ENCODE measurements at places on chromosomes 5 and 9.

DNA sequence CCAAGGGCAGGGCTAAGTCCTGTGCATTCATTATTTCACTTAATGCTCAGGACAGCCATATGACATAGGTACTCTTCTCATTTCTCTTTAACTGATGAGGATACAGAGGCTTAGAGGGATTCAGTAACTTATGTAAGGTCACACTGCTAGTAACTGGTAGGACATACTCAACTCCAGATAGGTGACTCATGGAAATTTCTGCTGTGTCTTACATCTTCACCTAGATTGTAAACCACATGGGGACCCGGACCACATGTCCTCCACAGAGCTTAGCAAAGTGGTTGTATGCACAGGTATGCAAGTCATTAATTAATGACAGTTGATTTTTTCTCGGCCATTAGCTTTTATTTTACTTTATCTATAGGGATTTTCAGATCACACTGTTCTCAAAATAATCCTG, 29.3 kb downstream of the SLC1A1 start:
- no peak for DNase-seq

DNA sequence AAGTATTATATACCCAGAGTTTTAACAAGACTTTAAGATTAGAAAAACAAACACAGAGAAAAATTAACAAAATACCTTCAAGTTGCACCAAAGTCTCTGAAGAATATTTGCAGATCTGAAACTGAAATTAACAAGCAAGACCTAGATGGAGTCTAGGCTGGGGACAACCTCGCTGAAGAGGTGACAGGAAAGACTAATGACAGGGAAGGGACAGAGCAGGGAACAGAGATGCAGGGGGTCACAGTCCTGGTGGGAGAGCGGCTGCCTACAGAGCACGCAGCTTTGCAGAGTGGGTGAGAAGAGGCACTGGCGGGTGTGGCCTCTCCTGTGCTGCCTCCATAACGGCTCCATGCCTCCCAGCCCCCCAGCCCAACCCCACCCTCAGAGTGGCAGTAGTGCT, 13.5 kb downstream of the RETREG1 start:
- DNase-seq = no peak

GRCh38 chr9:76181020-76181641, 213.1 kb downstream of the RFK start:
- peak; percentile 19 for DNase-seq

DNA sequence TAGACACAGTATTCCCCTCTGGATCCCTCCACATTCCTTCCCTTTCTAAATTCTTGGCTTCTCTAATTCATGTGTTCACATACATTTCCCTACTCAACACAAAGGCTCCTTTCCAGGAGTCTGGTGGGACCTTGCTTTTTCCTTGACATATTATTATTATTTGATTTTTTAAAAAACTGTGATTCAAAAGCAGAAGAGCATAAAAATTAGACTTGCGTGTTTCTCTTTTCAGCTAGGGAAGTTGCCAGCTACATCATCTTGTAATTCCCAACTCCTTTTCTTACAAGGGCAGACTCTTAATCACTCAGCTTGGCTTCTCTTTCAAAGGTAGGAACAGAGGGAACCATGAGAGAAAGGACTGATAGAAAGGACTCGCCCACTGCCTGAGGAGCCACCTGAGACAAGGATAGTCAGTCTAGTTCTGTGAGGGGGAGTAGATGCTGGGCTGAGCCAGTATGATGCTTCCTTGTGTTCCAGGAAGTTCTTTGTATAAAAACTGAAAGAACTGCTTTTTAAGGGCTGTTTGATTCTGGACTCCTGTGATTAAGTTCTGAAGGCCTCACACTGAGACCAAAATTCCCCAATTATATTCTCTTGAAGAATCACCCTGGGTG, 51.0 kb upstream of the DPYSL3 start:
- DNase-seq = no peak

DNA sequence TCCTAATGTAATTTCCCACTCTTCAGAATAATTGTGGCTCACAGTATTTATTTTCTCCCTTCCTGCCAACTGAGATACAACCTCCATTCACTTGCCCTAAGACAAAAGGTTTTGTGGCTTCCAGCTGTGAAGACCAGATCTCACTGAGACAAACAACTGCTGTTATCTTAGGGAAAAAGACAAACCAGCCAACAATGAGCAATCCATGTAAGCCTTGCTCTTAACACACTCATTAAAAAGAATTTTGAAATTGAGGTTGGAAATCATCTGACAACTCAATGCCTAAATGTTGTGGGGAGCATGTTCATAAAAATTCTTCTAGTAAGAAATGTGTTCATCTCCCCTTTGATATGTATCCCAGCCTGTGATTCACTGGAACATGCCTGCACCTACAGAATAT, 132.9 kb downstream of the ADAMTSL1 start:
- DNase-seq = no peak

DNA sequence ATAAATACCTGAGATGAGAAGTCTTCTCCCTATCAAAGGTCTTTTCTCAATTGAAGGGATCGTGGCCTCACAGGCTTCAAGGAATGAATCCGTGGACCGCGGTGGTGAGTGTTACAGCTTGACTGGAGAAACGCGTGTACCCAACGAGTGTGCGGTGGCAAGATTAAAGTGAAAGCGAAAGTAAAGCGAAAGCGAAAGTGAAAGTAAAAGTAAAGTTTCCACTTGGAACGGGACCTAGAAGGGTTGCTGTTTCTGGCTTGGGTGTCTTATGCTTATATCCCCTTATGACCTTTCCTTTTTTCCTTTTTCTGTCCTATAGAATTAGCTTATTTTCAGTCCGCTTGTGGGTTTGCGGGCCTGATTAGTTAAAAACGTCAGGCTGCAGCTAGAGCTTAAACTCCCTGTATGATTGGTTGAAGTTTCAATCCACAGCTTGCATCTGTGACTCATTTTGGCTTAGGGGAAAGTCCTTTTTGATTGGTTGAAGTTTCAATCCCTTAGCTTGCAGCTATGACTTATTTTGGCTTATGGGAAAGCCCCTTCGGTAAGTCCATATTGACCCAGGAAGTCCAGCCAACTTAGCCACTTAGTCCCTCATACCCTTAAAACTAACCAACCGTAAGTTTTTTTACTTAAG, 924.3 kb upstream of the CDH10 start:
- DNase-seq = no peak

- DNase-seq = peak; percentile 10
Observed at GRCh38 chr5:112779531-112779930, 41.8 kb downstream of the APC start.

GRCh38 chr5:89458332-89458656, 575.3 kb upstream of the MEF2C start:
- no peak for DNase-seq

DNA sequence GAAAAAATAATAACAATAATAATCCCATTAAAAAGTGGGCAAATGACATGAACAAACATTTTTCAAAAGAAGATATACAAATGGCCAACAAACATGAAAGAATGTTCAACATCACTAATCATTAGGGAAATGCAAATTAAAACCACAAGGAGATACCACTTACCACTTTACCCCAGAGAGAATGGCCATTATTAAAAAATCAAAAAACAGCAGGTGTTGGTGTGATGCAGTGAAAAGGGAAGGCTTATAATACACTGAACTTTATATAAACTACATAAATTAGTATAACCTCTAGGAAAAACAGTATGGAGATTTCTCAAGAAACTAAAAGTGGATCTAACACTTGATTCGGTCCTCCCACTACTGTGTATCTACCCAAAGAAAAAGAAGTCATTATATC, 81.9 kb downstream of the DROSHA start:
- DNase-seq = no peak

- no peak for DNase-seq
Observed at GRCh38 chr5:116719106-116719505, 144.5 kb upstream of the SEMA6A start.

DNA sequence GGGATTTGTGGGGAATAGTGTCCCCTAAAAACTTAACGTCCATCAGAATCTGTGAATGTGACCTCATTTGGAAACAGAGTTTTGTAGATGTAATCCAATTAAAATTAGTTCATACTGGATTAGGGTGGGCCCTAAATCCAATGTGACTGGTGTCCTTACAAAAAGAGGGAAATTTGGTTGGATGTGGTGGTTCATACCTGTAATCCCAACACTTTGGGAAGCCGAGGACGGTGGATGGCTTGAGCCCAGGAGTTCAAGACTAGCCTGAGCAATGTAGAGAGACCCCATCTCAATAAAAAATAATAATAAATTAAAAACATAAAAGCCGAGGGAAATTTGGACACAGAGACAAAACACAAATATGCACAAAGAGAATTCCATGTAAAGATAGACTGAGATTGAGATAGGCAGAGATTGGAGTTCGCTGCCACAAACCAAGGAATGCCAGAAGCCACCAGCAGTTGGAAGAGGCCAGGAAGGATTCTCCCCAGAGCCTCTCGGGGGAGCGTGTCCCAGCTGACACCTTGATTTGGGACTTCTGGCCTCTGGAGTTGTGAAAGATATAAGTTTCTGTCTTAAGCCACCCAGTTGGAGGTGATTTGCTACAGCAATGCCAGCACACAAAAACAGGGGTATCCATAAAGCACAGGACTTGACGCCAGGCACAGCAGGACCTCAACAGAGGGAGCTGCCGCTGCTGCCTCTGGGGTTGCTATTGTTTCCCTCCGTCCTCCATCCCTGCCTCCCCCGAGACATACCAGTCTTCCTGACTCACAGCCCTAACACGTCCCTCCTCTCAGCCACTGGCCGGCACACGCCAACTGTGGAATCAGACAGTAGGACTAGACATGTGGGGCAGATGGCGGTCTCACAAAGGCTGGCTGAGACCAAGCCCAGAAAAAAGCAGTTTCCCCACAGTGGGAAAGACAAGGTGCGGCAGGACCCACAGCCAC, 73.8 kb upstream of the IL17B start:
- peak; percentile 95 for DNase-seq

GRCh38 chr9:100498592-100498991, 25.6 kb downstream of the TMEFF1 start:
- no peak for DNase-seq

DNA sequence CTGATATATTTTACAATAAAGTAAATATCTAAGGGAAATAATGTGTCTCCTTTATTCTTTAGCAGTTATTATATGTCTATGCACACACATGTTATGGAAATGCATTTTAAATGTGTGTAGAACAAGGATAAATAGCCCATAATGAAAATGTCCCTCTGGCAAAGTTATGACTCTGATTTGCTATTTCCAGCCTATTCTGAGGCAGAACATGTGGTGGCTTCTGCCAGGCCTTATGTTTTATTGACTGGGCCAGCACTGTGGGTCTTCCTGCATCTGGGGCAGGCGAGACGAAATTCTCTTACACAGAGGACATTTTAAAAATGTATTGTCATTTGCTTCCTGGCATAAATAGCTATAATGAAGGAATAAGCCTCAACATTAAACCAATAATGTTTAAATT, 52.8 kb downstream of the S1PR3 start:
- DNase-seq = no peak

- DNase-seq = no peak
Observed at GRCh38 chr9:82810915-82811314, 252.0 kb downstream of the RASEF start.

GRCh38 chr5:51373880-51374523, 9.2 kb upstream of the ISL1 start:
- no peak for DNase-seq

GRCh38 chr9:96782235-96782634, 4.3 kb upstream of the ZNF510 start:
- no peak for DNase-seq

DNA sequence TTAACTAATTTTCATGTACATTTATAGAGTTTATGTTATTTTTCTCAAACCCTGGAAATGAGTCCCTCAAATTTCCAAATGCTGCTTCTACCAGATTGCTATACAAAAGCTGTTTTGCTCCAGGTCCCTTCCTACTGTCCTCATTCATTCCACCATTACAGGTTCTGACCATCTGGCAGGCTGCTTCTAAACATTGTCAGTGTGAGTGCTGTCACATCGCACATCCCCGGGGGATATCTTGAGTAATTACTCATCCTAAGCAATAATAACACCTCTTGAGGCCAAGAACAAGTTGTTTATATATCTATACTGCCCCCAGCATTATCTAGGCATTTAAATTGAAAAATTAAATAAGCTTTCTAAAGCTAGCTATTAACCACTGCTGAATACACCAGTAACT, 1675.3 kb upstream of the CDH6 start:
- DNase-seq = no peak

GRCh38 chr5:95734906-95735305, 3.8 kb downstream of the RHOBTB3 start:
- DNase-seq = no peak

- DNase-seq = no peak
Observed at GRCh38 chr5:149932445-149933350, 11.9 kb downstream of the PDE6A start.

- DNase-seq = no peak
Observed at GRCh38 chr5:173655196-173655797, 38.8 kb upstream of the BOD1 start.

DNA sequence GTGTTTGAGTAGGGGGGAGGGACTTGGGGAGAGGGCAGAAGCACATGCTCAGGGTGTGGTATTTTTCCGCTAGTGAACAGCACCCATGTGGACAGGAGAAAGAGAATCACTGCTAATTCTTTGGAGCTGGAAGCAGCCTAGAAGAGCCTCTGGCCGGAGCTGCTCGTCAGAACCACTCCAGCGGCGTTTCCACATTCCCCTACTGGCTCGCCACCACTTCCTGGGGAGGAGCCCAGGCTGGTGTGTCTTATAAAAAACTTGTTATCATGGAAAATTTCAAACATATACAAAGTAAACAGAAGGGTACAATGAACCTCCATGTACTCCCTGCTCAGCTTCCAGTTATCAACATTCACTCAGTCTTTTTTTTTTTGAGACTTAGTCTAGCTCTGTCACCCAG, 26.7 kb downstream of the LHX2 start:
- DNase-seq = no peak

- DNase-seq = no peak
Observed at GRCh38 chr9:123941524-123942070, 11.7 kb upstream of the DENND1A start.

GRCh38 chr9:125635888-125636287, 71.1 kb downstream of the MAPKAP1 start:
- DNase-seq = no peak

GRCh38 chr5:132459031-132459982, 31.3 kb downstream of the IRF1 start:
- no peak for DNase-seq

- DNase-seq = no peak
Observed at GRCh38 chr5:170532935-170533334, 29.1 kb downstream of the KCNIP1 start.

DNA sequence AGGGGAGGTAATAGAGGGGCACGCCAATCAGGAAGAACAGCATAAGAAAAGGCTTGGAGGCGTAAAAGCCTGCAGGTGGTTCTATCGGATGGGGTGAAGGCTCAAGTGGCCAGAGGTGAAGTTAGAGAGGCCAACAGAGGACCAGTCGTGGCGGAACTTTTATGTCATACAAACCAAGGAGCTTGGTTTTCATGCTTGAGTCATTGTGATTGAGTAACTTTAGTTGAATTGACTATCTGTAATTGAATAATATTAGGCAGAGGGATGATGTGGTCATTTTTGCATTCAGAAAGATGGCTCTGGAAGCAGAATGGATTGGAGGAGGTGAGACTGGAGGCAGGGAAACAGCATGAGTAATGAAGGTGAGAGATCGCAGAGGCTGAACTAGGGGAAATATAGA, 7.2 kb upstream of the SPINK4 start:
- no peak for DNase-seq

- DNase-seq = peak; percentile 33
Observed at GRCh38 chr5:72860499-72860898, 44.0 kb downstream of the TNPO1 start.
